ENCODE measurements at places on chromosomes 1 and 21.

DNA sequence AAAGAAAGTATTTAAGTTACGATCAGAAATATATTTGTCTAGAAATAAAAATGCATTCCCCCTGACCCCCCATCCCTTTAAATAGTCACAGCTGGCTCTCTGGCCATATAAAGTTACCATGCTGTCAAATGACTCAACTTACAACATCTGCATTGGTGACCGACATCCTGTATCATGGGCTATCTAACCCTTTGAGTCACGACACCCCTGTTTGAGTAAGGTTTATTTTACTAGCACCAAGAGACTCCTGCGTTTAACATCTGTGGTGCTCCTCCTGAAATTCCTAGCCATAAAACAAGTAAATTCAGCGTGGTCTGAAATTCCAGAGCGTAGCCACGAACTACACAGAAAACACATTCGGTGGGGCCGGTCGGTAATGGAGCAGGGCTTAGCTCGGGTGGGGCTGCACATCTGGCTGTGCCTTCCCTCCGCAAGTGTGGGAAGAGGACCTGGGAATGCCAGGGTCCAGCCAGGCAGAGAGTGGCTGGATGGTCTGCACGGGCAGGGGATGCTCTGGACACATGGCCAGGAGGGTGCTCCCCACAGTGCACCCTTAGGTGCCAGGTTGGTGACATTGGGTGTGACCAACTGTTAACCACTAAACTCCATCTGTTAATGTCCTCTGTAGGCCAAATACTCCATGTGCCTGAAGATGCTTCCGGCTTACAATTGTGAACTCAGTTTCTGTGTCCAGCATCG, 53.0 kb upstream of the CLDN14 start:
- DNase-seq: no peak

DNA sequence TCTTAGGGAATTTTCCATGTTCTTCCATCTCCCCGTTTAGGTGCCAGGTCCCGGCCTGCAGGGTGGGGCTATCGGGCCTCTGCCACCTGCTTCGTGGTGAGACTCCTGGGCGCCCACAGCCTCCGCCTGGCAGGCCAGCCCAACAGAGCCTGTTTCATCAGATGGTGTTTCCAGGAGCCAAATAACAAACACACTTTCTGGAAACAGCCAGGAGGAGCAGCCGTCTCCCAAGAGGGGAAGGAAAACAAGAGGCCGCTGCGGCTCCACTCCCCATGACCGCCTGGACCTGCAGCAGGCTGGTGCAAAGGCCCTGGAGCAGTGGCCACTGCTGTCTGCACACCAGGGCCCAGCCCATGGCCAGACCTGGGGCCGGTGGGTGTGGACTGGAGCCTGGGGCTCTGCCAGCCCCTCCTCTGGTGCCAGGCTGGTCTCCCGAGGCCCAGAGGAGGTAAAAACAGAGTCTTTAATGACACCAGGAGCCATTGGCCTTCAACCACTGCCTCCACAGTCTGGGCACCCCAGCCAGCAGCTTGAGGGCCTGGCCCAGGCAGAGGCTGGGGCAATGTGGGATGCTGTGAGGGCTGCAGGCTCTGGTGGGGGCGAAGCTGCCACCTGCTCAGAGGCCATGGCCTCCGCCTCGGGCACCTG, 55.0 kb downstream of the SLX9 start:
- no peak for DNase-seq

DNA sequence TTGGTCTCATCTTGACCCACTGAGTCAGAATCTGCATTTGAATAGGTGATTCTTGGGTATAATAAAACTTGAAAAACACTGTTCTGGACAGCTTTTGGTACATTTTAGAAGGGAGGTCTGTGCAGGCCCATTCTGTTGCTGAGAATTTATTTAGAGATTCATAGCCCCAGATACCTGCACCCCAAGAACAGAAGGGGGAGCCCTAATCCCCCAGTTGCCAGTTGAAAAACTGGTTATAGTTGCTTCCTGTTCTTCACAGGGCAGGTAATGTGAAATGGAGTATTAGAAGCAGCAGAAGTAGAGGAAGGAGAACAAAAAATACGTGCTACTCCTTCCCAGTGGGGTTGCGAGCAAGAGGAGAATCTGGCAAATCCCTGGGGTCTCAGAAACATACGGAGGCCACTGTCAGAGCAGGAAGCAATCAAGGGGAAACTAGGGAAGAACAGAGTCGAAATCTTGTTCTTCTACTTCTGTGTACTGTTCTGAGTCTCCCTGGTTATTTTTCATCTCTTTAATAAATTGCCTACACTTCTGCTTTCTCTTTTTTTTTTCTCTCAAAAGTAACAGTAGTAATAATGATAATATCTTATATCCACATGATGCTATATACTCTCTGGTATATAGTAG, 4.6 kb upstream of the CLCA2 start:
- DNase-seq: no peak

DNA sequence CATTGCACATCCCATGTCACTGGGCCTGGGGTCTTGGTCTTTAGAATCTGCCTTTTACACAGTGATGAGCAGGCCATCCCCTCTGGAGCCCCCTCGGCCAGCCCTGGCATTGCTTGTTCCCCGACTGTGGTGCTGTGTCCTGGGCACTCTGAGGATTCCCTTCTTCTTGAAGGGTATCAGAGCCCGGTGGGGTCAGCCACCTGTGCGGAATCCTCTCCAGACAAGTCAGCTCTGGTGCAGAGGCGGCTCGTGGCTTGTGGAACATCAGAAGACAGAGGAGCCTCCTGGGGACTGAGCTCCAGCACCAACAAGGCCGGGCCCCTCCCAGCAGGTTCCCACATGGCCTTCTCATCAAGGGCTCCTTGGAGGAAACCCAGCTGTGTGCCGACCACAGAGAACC, 57.9 kb upstream of the AJAP1 start:
- DNase-seq: no peak

DNA sequence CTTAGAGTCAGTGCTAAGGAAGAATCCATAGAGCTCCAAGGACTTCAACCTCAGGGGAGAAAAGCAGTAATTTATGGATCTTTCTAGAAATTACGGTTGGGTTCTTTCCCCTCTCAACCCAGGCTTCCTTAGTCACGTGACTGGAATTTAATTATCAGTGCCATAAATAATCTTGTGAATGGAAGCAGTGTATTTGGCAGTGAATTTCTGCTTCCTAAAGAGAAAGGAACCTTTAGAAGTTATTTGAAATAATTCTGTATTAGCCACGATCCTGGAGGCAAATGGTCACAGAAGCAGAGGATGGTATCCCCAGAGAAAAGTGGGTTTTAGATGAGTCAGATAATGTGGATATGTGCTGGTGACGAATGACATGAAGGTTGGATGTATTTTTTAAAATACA, 89.6 kb downstream of the NFIA start:
- no peak for DNase-seq

GRCh38 chr1:18599086-18599485, 31.6 kb upstream of the PAX7 start:
- no peak for DNase-seq

DNA sequence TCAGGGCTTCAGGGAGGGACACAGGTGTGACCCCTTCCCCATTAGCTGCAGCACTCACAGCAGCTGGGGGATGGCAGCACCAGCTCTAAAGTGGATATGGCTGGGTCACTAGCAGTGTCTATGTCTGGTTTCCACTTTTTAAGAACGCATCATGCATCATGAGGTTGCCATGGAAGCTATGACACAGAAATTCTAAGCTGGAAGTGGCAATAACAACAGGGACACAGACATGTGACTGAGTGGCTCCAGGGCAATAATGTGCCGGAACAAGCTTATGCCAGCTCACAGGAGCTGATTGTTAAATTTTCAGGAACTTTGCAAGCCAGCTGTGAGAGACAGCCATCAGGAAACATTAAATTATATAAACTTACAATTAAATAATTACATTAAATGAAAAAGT, 51.2 kb upstream of the NFASC start:
- DNase-seq: no peak

DNA sequence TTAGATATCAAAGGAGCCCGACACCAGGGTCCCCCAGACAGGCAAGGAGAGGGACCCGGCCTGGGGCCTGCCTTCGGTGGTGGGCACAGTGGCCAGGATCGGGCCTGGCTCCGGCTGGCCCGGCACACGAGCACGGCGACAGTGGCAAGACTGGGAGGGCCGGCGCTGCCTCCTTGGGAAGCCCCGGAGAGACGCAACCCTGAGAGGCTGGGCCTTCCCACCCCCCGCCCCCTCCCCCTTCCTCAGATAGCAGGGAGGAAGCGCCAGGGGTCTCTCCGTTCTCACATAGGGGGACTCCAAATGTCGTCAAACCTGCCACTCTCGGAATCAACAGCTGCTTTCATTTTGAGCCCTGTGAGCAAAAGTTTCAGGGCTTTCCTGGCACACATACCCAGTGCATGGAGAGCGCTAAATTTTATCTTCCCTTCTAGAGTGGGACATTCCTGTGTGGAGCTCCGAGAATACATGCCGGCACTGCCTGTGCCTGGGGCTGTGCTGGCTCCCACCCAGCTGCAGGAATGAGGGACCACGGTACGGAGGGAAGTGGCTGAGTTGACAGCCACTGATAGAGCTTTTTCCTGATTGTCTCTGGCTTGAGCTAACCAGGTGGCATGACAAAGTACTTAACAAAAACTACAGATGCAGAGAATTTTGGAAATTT, 62.4 kb downstream of the CD247 start:
- no peak for DNase-seq

- DNase-seq: no peak
Observed at GRCh38 chr1:224127925-224128819, 14.3 kb downstream of the FBXO28 start.

DNA sequence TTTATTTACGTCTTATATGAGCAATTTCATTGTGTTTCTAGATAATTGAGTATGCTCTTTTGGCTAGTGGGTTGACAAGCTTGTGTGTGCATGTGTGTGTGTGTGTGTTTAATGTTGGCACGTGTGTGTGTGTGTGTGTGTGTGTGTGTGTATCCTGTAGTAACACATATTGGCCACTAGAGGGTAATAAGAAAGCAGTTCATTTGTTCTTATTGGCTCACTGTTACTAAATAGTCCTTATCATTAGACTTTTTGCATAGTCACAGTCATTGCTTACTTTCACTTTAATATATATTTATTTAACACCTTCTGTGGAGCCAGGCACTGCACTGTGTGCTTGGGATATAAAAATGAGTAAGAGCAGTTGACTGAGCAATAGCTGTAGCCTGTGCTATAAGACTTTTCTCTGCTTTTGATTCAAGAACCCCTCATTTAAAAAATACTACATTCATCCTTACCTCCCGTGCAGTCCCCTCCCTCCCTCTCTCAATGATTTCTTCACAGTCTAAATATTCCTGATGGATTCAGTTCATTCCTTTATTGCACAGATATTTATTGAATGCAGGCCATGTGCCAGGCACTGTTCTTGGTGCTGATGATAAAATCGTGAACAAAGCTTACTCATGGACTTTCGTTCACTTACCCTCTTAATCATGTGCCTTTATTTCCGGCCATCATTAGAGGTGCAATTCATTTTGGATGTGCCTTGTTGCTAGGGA, 96.7 kb downstream of the DYRK1A start:
- DNase-seq: no peak

DNA sequence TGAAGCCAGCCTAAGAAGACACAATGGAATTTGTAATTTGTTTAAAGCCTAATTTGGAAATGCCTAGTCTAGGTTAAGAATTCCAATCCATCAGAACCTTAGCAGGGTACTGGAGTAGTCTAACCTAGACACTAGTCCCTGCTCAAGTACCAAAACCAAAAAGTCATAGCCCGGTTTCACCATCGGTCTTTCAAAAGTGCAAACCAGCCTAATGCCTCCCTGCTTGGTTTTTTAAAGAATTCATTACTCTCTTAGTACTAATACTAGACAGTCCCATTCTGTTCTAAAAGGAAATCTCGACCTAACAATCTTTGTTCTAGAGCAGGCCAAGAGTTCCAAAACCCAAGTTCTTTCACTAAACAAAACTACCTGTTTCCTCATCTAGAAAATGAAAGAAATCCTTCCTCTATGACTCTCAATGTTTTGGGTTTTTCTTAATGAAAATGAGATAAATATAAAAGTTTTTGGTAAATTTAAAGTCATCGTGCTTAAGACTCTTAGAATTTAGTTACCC, 2.6 kb downstream of the PUM1 start:
- no peak for DNase-seq

DNA sequence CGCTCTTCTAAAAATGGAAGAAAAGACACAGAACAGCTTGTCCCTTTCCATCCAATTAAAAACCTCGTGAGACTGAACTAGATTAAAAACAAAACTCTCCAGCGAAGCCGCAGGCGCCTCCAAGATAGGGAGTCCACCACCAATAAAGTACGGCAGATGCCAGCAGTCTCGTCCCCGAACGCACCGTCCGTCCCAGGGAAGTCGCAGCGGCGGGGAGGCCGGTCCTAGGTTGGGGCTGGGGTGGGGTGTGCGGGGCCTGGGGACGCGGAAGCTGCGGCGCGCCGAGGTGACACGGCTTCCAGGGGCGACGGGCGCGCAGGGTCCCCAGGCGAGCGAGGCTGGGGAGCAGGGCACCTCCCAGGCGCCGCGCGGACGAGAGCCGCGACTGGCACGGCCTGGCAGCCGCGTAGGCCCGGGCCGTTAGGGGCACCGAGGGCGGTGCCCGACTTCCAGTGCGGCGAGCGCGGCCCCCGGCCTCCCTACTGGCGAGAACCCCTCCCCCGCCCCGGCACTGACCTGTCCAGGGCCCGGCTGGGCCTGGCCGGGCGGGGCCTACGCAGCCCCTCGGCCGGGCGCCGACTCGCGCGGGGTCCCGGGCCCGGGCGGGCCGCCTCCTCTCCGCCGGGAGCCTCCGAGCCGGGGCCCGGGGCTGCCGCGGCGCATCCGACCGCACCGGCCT, 28.3 kb upstream of the A3GALT2 start:
- DNase-seq: peak; percentile 50

DNA sequence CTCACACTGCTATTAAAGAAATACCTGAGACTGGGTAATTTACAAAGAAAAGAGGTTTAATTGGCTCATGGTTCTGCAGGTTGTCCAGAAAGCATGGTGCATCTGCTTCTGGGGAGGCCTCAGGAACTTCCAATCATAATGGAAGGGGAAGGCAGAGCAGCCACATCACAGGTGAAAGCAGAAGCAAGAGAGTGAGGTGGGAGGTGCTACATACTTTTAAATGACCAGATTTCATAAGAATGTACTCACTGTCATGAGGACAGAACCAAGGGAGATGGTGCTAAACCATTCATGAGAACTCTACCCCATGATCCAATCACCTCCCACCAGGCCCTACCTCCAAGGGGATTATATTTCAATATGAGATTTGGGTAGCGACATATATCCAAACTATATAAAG, 55.7 kb downstream of the MRPL39 start:
- DNase-seq: no peak

DNA sequence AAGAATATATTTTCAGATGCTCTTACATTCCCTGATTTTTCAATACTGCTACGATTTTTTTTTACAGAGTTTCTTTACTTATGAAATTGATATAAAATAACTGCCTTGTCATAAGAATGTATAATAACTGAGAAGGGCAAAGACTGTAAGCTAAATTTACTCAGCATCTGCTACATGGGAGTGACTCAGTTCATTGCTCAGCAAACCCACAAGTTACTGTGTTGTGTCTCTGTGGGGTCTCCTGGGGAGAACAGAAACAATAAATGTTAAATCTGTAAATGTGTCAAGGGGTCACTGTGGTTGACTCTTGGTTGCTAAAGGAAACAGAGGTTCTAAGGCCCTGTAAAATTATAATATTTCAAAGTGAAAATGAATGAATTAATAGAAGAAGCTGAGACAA, 210.3 kb upstream of the CACYBP start:
- no peak for DNase-seq

- no peak for DNase-seq
Observed at GRCh38 chr21:35530766-35531165, 481.7 kb upstream of the RUNX1 start.

- no peak for DNase-seq
Observed at GRCh38 chr1:6454856-6455751, 10.9 kb downstream of the TNFRSF25 start.

Data from activated naive CD4-positive, alpha-beta T cell treated with anti-CD3 and anti-CD28 coated beads, Interleukin-2, amount 50 U/mL, for 72 hours (primary cell).